ENCODE measurements at places on chromosomes 16 and 17.

DNA sequence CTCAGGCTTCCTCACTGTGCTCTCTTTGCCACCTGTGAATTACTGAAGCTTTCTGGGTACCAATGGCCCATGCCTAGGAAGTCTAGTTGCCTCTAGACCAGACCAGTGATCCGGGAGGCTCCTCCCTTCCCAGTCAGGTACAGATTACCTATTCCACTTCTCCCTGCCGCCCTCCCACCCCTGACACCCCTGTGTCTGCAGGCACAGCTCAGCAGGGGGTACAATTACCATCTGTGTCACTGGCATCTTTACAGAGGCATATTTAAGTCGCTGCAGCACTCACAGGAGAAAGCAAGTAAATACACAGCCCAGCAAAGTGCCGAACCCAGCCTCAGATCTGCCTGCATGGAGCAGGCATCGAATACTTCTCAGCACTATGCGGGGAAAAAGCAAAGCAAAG, 5.3 kb upstream of the WSCD1 start:
- peak; percentile 82 for DNase-seq

DNA sequence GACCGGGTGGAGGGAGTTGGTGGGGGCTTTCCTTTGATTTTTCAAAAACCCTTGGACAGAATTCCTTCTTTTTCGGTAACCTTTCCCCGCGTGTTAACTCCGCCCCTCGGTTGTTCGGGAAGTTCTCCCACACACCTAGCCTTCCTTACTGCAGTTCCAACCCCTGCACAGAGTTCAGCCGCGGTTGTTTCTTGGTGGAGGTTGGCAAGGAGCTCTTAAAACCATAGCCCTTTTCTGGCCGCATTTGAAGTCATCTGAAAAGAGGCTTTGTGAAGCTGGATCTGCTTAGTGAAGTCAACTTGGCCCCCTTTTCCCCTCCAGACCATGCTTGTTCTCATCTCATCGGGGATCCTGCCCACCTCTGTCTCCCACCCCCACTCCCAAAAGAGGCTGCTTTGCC, 1.8 kb downstream of the CACNG4 start:
- no peak for DNase-seq

DNA sequence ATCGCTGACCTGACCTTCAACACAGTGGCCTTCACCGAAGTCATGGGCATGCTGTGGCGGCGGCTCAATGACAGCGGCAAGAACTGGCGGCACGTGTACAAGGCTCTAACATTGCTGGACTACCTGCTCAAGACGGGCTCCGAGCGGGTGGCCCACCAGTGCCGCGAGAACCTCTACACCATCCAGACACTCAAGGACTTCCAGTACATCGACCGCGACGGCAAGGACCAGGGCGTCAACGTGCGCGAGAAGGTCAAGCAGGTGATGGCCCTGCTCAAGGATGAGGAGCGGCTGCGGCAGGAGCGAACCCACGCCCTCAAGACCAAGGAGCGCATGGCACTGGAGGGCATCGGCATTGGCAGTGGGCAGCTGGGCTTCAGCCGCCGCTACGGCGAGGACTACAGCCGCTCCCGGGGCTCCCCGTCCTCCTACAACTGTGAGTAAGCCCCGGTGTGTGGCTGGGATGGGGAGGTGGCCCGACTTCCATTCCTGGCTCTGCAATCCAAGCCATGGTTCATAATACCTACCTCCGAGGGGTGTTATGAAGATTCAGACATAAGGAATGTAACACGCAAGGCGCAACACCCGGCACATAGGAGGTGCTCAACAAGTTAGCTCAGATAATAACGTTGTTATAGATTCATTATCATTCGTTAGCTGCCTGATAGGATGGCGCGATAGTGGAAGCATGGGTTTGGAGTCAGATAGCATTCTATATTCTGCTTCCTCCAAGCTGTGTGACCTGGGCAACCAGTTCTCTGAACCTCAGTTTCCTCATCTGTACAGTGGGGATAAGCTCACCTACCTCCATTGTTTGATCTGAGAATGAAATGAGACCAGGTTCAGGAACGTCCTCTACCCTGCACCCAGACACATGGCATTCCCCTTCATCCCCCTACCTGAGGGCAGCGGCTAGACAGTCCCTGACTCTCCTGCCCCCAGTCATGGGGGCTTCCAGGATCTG, 4.4 kb downstream of the EPN3 start:
- DNase-seq: no peak

DNA sequence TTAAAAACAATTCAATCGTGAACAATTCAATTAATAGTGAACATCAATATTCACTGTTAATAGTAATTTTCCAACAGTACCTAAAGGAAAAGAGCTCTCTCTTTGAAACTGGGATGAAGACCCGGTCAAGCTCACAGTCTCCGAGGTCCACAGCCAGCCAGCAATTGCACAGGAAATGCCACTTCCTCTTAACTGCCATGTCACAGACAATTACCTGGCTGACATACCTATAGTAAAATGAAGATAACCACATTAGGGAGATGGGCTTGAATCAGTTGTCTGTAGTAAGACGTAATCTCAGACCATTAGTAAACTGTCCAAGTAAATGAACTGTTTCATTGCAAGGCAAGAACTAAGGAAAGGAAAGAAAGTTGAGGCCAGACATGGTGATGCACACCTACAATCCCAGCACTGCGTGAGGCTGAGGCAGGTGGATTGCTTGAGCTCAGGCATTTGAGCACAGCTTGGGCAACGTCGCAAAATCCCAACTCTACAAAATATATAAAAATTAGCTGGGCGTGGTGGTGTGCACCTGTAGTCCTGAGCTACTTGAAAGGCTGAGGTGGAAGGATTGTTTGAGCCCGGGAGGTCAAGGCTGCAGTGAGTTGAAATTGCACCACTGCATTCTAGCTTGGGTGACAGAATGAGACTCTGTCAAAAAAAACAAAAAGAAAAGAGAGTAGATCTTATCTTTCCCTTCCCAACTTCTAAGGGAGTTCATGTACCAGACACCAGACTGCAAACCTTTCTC, 36.9 kb downstream of the PKD1L3 start:
- no peak for DNase-seq

GRCh38 chr16:19598805-19599510, 43.5 kb downstream of the VPS35L start:
- no peak for DNase-seq

- DNase-seq: peak; percentile 92
These were observed 902 bp downstream of the ARHGAP27 start for GRCh38 chr17:45431531-45432404.

GRCh38 chr17:49753959-49754391, 10.0 kb downstream of the FAM117A start:
- no peak for DNase-seq

- DNase-seq: no peak
These were observed 36.9 kb downstream of the XYLT1 start for GRCh38 chr16:17433577-17434451.

DNA sequence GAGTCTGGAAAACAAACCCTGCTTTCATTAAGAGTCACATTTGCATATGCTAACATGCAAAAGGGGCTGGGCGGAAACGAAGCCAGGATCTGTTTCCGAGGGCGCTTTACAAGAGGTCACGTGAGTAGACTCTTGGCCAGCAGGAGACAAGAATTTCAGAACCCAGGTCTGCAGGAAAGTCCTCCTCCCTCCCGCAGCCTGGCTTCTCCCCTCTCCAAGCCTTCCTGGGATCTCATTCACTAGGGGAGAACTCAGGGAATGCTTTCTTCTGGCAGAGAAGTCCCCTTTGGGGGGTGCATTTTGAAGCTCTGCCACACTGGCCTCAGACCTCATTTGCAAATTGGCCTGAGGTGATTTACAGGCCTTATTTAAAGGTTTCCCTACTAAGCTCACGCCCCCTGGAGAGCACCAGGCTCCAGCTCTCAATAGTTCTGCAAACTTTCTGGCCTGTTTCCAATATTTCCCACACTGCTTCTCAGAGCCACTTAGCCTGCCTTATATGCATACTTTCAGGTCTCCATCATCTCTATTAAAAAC, 57.2 kb upstream of the CACNG5 start:
- DNase-seq: peak; percentile 99

GRCh38 chr16:80230328-80231120, 310.3 kb upstream of the DYNLRB2 start:
- no peak for DNase-seq

GRCh38 chr16:56824331-56824730, 40.7 kb upstream of the SLC12A3 start:
- DNase-seq: peak; percentile 69

DNA sequence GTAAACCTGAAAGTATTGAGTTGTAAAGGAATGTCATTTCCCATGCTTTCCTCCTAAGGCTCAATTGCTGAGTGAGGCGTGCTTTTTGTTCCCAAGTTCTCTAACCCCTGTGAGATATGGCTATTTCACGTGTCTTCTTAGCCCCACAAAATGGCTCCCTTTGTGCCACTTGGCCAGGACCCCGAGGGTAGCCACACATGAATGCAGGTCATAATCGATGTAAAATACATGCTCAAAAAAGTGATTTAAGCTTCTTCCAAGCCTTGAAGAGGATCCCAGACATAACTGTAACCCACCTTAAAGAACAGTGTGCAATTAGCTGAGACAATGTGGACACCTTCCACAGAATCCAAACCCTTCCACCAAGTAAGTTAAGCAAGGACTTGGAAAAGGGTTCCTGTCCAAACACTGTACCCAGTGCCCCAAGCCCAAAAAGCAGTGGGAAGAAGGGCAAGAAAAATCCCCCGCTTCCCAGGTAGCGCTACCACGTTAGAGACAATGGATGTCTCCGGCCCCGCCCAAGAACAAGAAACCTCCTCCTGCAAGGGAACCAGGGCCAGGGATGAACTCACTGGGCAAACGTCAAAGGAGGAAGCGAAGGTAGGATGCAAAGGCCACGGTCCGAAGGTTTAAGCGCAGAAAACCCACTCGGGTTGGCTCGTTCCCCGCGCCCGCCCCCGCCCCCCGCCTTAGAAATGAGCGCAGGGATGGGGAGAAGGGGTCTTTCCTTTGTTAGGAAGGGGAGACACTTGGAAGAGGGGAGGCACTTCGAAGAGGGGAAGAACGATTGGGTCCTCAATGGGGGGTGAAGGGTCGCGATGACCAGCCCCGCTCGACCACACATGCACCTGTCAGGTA, 1.2 kb downstream of the JPT1 start:
- DNase-seq: peak; percentile 82

GRCh38 chr16:3651461-3652372, 2.8 kb upstream of the DNASE1 start:
- no peak for DNase-seq

- DNase-seq: peak; percentile 73
These were observed 591 bp upstream of the TNFSF13 start for GRCh38 chr17:7557775-7558543.

DNA sequence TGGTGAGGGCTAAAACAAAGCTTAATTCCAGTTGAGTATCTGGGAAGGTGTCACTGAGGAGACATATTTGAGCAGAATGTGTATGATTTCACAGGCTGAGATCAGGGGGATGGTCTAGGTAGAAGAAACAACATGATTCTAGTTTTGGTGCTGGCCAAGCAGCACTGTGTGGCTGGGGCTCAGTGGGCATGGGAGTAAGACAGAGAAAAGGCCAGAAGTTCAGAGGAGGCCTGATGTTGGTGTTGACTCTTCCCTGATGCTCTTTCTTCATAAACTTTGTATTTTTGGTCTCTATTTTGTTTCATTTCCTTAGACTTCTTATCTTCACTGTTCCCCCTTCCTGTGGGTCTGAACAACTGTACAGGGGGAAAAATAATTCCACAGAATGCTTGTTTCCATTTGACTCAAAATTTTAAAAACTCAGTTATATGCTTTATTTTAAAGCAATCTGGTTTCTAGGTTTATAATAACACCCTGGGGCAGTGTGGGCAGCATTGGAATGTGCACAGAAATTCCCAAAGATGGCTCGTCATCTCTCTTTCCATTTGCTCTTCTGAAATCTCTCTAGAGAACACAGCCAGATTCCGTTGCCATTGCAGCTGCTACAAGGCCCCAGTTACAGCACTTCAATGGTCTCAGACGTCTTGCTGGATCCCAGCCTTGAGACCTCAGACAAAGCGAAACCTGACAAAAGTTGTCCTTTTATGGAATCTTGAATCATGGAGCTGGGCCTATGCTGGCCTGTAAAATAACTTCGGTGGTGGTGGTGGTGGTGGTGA, 68.3 kb downstream of the SNX11 start:
- no peak for DNase-seq

DNA sequence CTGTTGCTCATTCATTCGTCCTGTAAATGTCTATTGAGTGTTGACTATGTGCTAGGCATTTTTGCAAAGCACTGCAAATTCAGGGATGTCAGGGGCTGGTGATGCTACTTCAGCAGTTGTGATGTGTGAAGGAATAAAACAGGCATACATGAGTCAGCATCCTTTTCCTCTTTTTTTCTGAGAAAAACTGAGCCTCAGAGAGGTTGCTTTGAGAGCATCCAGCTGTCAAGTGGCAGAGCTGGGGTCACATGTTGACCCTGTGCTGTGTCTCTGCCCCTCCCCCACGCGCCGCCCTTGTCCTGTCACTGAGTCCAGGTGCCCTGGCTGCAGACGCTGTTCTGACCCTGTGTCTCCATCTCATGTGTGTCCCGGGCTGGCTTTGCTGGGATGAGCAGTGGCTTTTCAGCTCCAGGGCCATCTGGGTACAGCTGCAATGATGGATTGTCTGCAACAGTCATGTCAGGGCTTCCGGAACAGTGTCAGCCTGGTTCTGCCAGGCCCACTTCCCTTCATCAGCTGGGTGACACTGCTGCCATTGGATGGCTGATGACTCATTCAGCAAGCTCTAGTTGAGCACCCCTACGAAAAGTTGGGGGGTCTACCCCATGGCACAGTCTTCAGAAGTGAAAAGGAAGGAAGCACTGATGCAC, 14.9 kb downstream of the SEC14L5 start:
- DNase-seq: no peak

DNA sequence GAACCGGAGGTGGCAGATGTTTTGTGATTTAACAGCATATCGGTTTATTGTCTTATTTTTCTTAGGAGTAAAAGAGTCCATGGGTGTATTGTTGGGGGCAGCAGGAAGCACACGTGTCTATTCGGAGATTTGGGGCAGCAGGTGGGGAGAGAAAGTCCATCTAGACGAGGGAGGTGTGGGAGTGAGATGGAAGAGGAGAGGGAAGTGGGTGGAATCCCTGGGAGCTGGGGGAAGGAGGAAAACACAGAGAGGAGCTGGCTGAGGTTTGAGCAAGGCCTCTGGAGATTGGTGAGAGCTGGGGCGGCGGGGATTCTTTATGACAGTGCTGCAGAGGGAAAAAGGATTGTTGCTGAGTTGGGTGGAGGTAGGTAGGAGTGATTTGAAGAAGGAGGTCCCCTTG, 72.1 kb downstream of the PRKCB start:
- peak; percentile 87 for DNase-seq

DNA sequence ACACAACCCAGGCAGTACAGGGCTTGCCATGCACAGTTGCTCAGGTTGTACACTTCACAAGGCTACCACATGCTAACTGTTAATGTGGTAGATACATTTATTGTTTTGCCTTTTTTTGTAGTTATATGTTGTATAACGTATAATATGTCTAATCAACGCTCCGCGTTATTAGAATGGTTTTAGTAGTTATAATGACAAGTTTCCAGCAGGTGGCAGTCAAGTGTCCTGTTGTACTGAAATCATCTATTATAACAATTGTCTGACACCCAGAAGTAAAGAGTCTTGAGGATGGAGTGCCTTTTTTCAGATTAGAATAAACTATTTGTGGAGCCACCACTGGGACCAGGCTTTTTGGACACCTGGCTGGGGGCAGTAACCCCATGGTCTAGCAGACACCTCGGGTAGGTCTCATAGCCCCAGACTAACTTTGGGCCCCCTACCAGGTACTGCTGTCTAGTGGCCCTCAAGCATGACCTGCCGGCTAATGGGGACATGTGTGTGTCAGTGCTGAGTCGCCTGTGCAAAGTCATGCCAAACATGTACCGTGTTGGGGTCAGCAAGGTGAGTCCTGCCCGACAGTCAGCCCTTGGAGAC, 32.8 kb downstream of the MYO15A start:
- DNase-seq: peak; percentile 42

- DNase-seq: no peak
These were observed 11.2 kb upstream of the CPSF4L start for GRCh38 chr17:73272906-73273218.
